ENCODE measurements at places on chromosomes 16 and 17. TPM values are rescaled to one million over a fixed set of nuclear protein-coding genes. Genes with fewer than 3 reads are reported as not detected.

GRCh38 chr17:72725433-72726068 is 366.9 kb downstream of the SLC39A11 start:
- DNase-seq, result peak; percentile 78
- H3K4me3 ChIP-seq, result no peak overlapping the region
- peaks cover 20% of the 10 kb centered on the region for H3K4me1 ChIP-seq
- H3K27ac ChIP-seq, result no peak overlapping the region

Gene HSD17B1
- total RNA-seq, result 2.2 TPM

Gene CUEDC1
- 38.7 TPM for total RNA-seq

DNA sequence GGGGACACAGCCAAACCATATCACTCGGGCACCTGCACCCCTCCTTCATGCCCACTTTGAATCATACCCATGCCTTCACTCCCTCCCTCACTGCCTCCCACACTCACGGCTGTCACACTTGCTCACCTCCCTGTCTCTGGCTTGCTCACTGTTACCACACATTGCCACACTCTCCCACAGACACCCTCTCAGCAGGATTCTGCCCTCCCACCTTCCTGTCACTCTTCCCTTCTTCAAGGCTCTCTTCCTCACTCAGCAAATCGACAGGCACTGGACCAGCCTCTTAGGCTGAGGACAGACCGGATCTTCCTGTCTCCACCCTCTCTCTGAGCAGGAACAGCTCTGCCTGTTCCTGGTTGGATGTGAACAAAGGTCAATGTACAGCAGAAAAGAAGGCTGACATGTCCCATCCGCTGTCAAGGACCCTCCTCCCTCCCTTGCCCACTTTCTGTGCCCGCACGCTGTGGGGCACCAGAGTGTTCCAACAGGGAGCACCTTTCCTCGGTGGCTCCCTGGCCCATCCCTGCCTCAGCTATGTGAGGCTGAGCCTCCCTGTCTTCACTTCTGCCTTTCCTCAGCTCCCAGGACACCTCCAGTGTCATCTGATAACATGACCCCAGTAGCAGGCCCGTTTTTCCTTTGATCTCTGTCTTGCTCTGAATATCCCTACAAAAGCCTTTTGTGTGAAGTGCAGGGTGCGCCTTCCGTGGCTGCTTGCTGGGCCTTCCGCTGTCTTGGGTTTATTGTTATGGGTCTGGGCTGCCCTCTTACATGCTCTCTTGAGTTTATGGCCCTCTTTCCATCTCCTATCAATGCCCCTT is 47.0 kb downstream of the CCDC182 start:
- H3K27ac ChIP-seq, result no peak overlapping the region
- peaks cover 7% of the 10 kb centered on the region for H3K36me3 ChIP-seq
- no peak for DNase-seq

- no peaks in the 10 kb centered on the region for H3K36me3 ChIP-seq
- H3K4me3 ChIP-seq, result peak overlapping the region; percentile 98
- peaks cover 25% of the 10 kb centered on the region for H3K4me1 ChIP-seq
Observed at GRCh38 chr17:2030779-2031163, 818 bp downstream of the DPH1 start.

DNA sequence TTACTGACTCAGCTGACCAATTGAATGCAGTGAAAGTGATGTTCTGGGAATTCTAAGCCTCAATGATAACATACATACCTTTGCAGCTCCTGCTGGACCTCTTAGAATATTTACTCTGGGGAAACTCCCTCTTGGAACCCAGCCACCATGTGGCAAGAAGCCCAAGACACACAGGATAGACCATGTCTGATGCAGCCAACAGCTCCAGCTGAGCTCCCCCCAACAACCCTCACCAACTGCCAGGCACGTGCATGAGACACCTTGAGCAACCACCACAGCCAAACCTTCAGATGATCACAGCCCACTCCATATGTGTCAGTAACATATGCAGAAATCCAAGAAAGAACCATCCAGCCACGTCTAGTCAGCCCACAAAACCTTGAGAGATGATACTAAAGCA is 53.0 kb downstream of the XYLT1 start:
- peaks cover 9% of the 10 kb centered on the region for H3K4me1 ChIP-seq
- no peak for DNase-seq
- H3K27ac ChIP-seq, result no peak overlapping the region
- no peaks in the 10 kb centered on the region for H3K27me3 ChIP-seq
- no peaks in the 10 kb centered on the region for H3K36me3 ChIP-seq

DNA sequence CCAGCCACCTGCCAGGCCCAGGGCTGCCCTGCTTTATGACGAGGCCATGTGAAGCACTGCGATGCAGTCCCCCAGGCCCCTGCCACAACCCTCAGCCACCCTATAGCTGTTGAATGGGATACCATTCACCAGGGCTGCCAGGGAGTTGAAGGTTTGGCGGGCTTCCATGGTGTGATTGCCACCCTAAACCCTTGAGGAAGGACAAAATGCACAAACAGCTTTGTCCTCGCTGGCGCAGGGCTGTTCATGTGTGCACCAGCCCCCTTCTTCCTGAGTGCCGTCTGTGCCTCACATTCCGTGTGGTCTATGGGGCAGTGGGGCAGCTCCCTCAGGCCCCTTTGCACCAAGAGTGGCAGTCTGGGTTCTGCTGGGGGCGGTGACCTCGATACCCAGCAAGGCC is 25.3 kb downstream of the NARF start:
- H3K27ac ChIP-seq, result no peak overlapping the region
- DNase-seq, result no peak
- H3K27me3 ChIP-seq, result no peaks in the 10 kb centered on the region
- peaks cover 53% of the 10 kb centered on the region for H3K36me3 ChIP-seq
- peaks cover under 1% of the 10 kb centered on the region for H3K4me1 ChIP-seq
- no peak overlapping the region for H3K4me3 ChIP-seq

DNA sequence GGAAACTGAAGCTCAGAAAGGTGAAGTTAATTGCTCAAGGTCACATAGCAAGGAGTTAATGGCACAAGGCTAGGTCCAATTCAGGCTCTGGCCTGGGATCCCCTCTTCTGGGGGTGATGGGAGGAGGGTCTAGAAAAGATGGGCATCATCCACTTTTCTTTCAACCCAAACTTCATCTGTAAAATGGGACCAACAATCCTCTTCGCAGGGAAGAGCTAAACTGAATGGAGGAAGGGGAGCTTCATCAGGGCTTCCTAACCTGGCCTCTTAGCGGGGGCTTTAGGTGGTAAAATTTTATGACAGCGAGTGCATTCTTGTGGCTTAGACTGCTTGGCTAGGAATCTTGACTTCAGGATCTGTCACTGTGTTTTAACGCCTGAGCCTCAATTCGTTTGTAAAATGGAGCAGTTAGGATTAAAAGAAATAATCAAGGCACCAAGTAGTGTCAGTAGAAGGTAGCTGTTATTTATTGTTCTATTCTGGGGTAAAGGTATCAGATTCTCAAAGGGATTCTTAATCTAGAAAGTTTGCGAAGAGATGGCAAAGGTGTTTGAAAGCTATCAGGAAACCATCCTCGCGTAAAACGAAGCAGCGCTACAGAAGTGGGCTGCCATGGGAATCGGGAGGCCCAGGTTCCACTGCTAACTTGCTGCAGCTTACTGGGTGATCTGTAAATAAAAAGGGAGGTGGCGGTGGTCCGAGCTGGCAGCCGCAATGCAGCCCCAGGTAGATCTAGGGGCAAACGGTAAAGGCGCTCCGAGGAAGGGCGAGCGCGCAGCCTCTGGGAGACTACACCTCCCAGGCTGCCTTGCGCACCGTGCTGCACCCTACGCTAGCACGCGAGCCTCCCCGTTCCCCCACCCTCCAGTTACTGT is 1.5 kb upstream of the SRCAP start:
- H3K27ac ChIP-seq, result peak overlapping the region; percentile 100
- peaks cover 1% of the 10 kb centered on the region for H3K27me3 ChIP-seq
- DNase-seq, result no peak
- H3K4me3 ChIP-seq, result peak overlapping the region; percentile 98
- peaks cover 24% of the 10 kb centered on the region for H3K4me1 ChIP-seq
- H3K36me3 ChIP-seq, result peaks cover 4% of the 10 kb centered on the region

DNA sequence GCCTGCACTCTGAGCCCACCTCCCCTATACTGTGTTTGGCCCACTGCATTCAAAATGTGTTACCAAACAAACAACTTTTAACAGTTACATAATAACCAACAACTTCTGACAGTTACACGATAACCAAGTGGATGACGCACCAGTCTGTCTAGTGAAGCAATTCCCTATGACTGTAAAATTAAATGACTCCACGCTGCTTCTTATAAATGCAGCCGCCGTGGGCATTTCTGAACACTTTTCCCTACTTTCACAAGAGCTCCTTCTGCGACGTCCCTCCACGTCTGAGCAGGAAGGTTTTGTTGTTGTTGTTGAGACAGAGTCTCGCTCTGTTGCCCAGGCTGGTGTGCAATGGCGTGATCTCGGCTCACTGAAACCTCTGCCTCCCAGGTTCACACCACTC is 27.6 kb downstream of the ZNF276 start:
- H3K4me3 ChIP-seq, result no peak overlapping the region
- H3K4me1 ChIP-seq, result no peaks in the 10 kb centered on the region
- peaks cover 12% of the 10 kb centered on the region for H3K36me3 ChIP-seq
- H3K27ac ChIP-seq, result no peak overlapping the region

- H3K36me3 ChIP-seq, result no peaks in the 10 kb centered on the region
- no peak overlapping the region for H3K27ac ChIP-seq
- peaks cover 10% of the 10 kb centered on the region for H3K27me3 ChIP-seq
- no peaks in the 10 kb centered on the region for H3K4me1 ChIP-seq
- no peak overlapping the region for H3K4me3 ChIP-seq
- no peak for DNase-seq
Observed at GRCh38 chr16:23320693-23321092, 18.6 kb downstream of the SCNN1B start.

Gene TAT
- 0.07 TPM for total RNA-seq

- no peak overlapping the region for H3K4me3 ChIP-seq
- H3K27me3 ChIP-seq, result peaks cover 9% of the 10 kb centered on the region
- no peak overlapping the region for H3K27ac ChIP-seq
- no peak for DNase-seq
Observed at GRCh38 chr16:77807021-77807420, 18.7 kb downstream of the VAT1L start.

GRCh38 chr17:49224198-49224996 is 6.2 kb downstream of the PHOSPHO1 start:
- DNase-seq, result no peak
- peak overlapping the region; percentile 56 for H3K4me3 ChIP-seq
- no peak overlapping the region for H3K27ac ChIP-seq
- no peaks in the 10 kb centered on the region for H3K36me3 ChIP-seq
- peaks cover 82% of the 10 kb centered on the region for H3K27me3 ChIP-seq

Gene TNP2
- total RNA-seq, result not detected

DNA sequence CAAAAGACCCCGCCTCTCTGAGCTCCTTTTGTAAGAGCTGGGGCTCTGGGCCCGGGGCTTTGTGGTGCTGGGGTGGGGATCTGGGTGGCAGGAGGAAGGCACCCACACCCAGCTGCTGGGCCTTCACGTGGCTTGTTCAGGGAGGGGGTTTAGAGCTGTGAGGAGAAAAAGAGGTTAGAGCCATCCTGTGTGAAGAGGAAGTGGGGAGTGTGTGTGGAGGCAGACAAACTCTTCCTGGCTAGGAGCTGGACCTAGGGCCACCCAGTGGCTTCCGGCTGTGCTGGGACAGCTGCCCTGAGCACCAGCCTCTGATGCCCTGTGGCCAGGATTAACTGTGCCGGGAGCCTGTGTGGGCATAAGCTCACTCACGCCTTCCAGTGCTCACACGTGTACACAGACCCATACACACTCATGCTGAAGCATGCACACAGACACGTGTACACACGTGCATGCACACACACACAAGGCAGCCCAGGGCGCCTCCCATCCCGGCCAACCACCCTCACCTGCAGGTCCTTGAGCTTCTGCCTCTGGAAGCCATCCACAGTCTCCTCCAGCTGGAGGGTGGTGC is 7.4 kb downstream of the CIBAR2 start:
- no peak for DNase-seq
- H3K4me1 ChIP-seq, result no peaks in the 10 kb centered on the region
- H3K27ac ChIP-seq, result no peak overlapping the region
- no peaks in the 10 kb centered on the region for H3K36me3 ChIP-seq
- peaks cover 2% of the 10 kb centered on the region for H3K27me3 ChIP-seq

Gene RSPRY1
- total RNA-seq, result 43.8 TPM

GRCh38 chr17:38653230-38653629 is 21.5 kb downstream of the EPOP start:
- DNase-seq, result no peak
- peaks cover 10% of the 10 kb centered on the region for H3K4me1 ChIP-seq
- no peak overlapping the region for H3K27ac ChIP-seq
- H3K36me3 ChIP-seq, result no peaks in the 10 kb centered on the region

DNA sequence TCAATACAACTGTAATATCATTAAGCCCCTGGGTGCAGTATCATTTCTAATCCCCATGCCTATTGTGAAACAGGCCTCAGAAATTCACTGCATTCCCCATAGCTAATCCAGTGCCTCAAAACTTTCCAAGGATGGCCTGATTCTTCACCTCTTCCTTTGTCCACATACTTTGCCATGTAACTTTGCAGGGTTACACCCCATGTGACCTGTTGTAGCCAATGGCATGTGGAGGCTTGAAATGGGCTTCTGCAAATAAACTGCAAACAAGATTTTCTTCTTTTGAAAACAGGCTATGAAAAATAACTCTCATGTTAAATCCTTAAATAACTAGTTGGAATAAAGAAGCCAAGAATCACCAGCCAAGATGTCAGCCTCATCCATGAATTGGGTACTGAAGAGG is 35.9 kb downstream of the ABCA10 start:
- DNase-seq, result no peak
- no peak overlapping the region for H3K27ac ChIP-seq
- peaks cover 8% of the 10 kb centered on the region for H3K4me1 ChIP-seq
- H3K27me3 ChIP-seq, result no peaks in the 10 kb centered on the region

- no peak overlapping the region for H3K27ac ChIP-seq
- no peak for DNase-seq
- H3K36me3 ChIP-seq, result no peaks in the 10 kb centered on the region
Observed at GRCh38 chr17:19016297-19016696, 11.7 kb upstream of the FAM83G start.

DNA sequence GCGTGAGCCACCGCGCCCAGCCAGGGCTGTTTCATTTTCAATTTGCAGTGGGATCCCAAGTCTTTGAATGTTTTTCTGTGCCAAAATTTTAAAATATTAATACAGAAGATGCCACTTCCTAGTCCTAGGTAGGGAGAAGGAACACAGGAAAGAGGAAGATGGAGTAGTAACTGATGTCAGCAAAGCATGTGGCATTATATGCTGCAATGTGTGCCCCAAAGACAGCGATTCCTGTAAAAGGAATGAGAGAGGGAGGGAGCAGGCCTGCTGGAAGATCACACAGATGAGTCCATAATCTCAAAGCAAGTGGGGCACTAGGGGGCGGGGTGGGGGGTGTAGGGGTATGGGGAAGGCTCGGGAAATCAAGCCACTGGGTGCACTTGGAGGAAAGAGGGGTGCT is 23.4 kb upstream of the SSTR2 start:
- H3K4me1 ChIP-seq, result no peaks in the 10 kb centered on the region
- H3K27ac ChIP-seq, result no peak overlapping the region
- no peak for DNase-seq
- H3K36me3 ChIP-seq, result no peaks in the 10 kb centered on the region
- H3K27me3 ChIP-seq, result peaks cover 30% of the 10 kb centered on the region
